ENCODE measurements at places on chromosomes 6 and 20. TPM values are rescaled to one million over a fixed set of nuclear protein-coding genes. Genes with fewer than 3 reads are reported as not detected.

DNA sequence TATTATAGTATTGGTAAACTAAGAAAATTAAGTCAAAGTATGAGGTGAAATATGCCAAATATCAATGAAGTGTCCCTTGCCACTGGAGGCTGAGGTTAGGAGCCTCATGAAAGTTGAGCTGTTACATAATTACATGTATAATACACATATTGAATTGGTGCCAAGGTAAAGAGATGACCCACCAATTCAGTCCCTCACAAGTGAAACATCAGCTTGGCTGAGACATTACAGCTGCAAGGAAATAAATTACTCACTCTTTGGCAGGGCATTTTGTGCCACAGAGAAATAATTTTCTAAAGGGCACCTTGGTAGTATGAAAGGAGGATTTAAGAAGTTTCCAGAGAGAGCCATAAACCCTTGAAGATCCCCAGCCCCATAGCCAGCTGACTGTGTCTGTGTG lies 127.4 kb downstream of the ADGRG6 start:
- DNase-seq: no peak

DNA sequence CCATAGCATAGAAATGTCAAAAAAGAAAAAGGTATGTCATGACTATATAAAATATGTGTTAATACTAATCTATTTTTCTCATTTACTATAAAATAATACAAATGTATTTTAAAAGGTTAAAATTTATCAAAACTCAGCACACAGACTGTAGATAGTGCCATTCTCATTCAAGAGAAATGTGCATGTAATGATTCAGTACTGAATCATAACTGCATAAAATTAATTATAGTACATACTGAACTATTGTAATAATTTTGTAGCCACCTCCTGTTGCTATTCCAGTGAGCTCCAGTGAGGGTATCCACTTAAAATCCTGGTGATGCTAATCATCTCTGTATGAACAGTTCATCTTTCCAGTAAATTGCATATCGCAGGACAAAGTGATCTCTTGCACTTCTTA lies 82.8 kb downstream of the HMGCLL1 start:
- no peak for DNase-seq

- peak; percentile 58 for DNase-seq
Measured at GRCh38 chr6:25889877-25890853, 16.1 kb upstream of the SLC17A3 start.

GRCh38 chr6:132530293-132530974 lies 7.6 kb upstream of the TAAR9 start:
- peak; percentile 28 for DNase-seq

DNA sequence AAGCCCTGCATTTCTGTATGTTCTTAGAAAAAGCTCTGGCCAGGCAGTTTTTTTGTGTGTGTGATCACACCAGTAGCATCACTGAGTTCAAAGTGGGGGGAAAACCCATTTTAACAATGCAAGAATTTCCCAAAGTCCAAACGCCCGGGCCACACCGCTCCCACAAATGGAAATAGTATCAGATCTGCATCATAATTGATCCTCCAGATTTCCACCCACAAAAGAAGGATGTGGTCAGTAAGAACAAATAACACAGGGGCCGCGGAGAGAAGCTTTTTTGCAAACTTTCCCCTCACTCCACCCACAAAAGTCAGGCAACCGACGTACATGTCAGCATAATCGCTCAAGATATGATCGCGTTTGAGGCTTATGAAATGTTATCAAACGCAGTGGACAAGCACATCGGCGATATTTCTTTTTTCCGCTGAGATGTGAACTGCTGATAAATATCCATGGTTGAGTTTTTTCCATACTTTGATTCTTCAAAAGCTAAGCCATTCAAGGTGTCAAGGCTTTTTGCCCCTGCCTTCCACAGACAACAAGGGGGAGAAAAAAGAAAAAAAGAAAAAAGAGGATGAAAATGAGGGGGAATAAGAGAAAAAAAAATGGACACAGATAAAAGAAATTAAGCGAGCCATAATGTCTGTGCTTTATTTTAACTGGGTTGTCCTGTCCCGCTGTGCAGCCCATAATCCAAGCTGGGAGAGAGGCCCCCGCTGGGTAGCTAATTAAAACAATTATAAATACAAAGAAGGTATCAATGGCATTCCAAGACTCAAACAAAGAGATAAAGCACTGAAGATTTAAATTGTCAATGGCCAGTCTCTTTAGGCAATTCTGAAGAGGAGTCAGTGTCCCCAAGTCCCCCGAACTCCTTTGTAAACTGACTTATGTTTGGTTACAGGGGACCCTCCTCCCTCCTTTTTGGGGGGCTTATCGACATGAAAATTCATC lies 143.5 kb downstream of the ZFP64 start:
- DNase-seq: no peak

DNA sequence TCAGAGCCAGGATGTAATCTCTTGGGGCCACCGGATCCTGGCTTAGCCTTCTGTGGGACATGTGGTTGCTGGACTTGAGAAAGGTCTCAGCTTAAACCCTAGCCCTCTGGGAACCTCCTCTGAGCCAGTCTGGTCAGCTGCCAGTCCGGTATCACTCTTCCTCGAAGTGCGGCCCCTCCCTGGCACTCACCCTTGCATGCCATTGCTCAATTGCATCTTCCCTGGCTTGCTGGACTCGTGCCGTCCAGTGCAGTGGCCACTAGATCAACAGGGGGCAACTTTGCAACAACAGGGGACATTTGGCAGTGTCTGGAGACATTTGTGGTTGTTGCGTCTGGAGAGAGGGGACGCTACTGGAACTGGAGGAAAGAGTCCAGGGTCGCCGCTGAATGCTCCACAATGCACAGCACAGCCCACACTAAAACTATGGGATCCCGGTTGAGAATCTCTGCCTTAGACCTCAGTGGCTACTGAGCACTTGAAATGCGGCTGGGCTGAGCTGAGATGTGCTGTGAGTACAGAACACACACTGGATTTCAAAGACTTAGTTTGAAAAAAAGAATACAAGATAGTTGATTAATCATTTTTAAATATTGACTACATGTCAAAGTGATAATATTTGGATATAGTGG lies 152.1 kb downstream of the TFAP2C start:
- no peak for DNase-seq

DNA sequence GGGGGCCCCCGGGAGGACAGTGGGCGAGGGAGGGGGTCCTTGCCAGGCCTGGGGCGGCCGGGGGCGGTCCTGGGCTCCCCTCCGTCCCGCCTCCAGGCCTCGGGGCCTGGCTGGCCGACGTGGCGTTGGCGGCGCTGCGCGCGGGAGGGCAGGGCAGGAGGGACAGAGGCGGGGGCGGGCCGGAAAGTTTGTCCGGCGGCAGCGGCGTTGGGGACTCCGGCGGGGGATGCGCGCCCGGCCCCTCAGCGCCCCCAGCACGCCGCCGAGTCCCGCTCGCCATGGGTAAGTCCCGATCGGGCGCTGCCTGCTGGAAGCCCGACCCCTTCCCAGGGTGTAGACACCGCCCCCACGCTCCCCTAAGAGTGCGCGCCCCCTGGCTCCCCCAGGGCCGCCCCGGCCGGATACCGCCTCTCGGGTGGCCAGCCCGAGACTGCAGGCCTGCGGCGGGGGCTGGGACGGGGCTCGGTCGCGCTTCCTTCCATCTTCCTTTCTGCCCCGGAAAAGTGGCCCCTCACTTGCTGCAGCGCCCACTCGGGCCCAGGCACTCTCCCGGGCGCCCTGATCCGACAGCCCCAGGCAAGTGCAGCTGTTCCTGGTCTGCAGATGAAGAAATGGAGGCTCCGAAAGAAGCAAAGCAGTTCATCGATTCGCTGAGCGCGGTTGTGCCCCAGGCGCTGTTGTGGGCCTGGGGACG lies at the start of gene SLC2A10:
Gene SLC2A10, plus strand, starts transcription at position 191 of the 694 bp plus-strand sequence. Its CDS starts 88 bp downstream, at position 279.
- DNase-seq: peak; percentile 87

DNA sequence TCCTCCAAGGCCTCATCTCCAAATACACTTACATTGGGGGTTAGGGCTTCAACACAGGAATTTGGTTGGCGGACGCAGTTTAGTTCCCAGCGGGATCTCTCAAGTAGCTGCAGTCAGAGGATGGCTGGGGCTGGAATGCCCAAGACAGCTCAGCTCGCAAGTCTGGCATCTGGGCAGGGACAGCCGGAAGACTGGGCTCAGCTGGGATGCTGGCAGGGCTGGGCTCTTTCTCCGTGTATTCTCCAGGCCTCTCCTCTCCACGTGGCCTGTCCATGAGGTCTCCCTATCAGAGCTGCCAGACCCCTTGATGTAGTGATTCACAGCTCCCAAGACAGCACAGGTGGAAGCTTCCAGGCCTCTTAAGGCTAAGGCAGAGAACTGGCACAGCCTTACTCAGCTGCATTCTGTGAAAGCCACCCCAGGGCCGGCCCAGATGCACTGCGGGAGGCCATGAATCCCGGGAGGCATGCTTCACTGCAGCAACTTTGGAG lies 5.0 kb downstream of the FGD2 start:
- no peak for DNase-seq

GRCh38 chr6:149111556-149112115 lies 205.9 kb upstream of the TAB2 start:
- DNase-seq: no peak

DNA sequence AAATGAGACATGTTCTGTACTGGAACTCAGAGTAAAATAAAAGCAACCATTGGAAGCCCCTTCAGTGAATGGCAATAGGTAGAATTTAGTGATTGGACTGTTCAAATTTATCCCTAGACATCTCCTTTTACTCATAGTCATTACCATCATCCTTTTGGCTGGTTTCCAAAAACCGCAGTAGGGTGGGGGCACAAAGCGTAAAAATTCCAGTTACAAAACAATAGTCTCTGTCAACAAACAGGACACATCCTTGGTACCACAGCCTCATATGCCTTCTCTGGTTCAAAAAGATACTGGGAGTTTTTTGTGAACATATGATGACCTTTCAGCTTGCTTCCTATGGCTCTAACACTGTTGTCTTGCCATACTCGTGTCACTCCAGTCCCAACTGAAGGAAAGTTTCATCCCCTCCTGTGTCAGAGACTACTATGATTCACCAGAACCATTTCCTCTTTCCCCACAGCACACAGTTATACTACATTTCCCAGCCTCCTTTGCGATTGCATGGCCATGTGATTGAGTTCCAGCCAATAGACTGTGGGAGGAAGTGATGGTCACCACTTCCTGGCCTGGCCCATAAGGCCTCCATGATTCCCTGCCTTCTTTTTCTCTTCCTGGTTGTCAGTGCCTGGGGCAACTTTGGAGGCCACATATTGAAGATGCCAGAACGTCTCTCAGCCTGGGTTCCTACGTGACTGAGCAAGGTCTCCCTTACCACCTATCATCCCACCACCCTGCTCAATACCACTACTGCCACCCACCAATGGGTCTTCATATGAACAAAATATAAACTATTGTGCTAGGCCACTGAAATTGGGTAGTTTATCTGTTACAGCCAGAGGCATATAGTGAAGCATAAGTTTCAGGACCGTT lies 162.4 kb downstream of the ID4 start:
- no peak for DNase-seq

DNA sequence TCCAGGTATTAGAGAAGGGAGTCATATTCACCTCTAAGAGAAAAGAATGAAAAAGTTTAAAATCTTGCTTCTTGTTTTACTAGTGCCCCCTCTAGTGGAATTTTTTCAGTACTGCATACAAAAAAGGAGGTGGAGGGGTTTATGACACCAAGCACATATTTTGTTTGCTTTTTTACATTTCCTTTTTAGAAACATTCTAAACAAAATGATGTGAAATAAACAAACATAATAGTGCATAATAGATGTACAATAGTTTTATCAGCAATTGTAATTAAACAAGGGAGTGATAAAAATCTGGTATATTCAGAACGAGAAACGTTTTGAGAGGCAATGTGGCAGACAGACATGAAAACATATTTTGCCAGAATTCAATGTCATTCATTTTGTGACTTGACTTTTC lies 111.0 kb upstream of the TFAP2D start:
- DNase-seq: peak; percentile 14

- no peak for DNase-seq
Measured at GRCh38 chr20:35801865-35802264, 30.1 kb downstream of the PHF20 start.

DNA sequence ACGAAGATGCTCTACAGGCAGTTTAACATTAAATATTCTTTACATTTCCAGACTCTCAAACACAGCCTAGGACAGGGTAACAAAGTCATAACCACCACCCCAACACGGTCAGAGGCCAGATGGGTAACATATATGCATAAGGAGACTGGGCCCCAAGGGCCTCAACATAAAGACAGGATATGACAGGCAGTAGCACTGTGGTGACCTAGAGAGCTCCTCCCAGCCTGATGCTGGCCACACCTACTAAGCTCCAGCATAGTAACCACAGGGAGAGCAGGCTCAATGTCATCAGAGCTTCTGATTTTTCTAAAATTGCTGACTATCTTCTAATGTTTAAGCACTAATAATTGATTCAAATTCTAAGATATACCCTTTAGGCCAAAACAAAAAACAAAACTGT lies 21.7 kb downstream of the SMLR1 start:
- no peak for DNase-seq

GRCh38 chr20:58868795-58869194 lies 16.3 kb downstream of the GNAS start:
- DNase-seq: no peak

Gene POPDC3
- polyA plus RNA-seq: 19.0 TPM

GRCh38 chr6:148996815-148997214 lies 250.0 kb downstream of the UST start:
- DNase-seq: no peak

- DNase-seq: no peak
Measured at GRCh38 chr6:151740820-151741219, 66.7 kb upstream of the ESR1 start.

Gene REV3L
- 8.6 TPM for polyA plus RNA-seq

Gene LST1
- not detected for polyA plus RNA-seq

DNA sequence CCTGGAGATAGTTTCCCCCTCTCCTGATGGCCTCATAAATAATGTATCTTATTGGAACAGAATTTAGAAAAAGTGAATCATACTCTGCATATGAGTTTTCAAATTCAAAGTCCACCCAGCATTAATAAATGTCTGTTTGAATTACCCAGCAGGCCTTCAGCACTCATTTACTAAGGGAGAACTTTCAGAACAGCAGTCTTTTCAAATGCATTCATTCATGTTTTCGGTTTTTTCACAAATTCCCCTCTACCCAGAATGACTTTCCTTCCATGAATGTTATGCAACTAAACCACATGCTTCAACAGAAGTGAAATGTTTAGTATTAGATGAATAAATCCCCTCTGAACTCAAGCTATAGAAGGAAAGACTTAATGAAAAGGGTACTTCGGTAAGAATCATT lies 92.4 kb downstream of the RTN4IP1 start:
- DNase-seq: no peak

Gene ULBP3
- polyA plus RNA-seq: 4.6 TPM

Gene RBBP8NL
- polyA plus RNA-seq: not detected

DNA sequence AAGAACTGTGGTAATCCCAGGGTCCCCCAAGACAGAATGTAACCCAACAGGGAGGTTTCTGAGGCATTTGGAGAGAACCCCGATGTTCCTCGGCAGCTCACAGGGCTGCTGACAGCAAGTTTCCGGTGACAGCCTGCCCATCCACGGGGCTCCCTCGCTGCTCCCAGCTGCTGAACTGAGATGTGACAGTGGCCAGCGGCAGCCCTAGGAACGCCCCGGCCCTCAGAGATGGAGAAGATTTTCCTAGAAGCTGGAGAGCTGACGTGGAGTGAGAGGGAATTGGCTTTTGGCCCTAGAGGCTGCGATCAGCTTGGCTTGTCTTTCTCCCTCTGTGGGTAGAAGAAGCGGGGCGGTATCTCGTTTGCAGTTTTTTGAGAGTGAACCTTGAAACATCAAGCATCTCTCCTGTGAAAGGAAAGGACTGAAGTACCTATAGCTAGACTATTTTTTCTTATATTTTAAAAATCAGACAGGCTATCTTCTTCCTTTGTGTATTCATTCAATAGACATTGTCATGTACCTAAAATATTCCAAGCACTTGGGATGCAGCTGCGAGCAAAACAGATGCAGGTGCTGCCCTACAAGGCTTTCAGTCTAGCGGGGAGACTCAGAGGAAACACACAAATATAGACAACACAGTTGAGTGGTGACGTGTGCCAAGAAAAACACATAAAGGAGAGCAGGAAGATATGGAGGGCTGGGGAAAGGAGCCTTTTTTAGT lies 28.4 kb upstream of the NFATC2 start:
- DNase-seq: no peak

Data from SK-N-SH (cell line).